ENCODE measurements at places on chromosomes 6 and 20.

- no peak for DNase-seq
Observed at GRCh38 chr6:169972736-169973135, 221.3 kb downstream of the ERMARD start.

DNA sequence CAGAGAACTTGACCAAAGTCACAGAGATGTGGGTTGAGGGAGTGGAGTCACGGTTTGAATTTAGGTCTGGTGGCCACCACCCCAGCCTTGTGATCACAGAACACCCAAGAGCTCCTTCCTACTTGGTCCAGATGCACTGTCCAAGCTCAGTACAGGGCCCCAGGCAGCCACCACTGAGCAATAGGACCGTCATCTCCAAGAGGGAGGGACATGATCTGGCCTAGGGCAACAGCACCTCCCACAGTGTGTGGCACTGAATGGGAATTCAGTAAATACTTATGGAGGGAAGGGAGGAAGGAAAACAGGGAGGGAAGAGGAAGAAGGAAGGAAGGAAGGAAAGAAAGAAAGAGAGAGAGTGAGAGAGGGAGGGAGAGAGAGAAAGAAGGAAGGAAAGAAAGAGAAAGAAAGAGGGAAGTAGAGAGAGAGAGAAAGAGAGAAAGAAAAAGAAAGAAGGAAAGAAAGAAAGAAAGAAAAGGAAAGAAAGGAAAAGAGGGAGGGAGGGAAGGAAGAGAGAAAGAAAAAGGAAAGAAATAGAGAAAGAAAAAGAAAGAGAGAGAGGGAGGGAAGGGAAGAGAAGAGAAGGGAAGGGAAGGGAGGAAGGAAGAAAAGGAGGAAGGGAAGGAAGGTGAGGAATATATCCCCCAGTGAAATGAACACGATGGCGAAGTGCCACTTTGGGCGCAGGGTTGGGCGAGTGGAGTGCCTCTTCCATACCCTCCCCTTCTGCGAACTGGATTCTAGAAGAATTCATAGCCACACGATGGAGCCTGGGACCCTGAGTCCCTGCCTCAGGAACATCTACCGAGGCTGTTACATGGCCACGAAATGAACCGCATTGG, 243.7 kb downstream of the TFAP2C start:
- DNase-seq: no peak

GRCh38 chr6:135680964-135681913, 170.3 kb upstream of the PDE7B start:
- no peak for DNase-seq

GRCh38 chr6:48564036-48564820, 453.2 kb upstream of the PTCHD4 start:
- DNase-seq: no peak

DNA sequence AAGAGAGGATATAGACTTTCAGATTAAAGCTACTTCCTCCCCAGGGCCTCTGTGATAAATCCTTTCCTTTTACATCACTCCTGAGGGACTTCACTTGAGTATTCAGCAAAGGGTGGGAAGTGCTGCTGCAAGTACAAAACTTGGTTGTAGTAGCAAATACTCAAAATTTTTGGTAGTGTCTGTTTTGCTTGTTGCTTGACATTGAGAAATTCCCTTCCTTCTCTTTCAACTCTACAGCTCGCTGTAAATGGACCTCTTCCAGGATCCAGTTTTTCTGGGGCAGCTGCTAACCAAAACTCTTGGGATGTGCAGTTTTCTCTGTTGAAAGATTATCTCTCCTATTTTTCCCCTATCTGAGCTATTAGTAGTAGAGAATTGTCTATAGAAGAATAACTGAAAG, 472.0 kb downstream of the CD109 start:
- no peak for DNase-seq

DNA sequence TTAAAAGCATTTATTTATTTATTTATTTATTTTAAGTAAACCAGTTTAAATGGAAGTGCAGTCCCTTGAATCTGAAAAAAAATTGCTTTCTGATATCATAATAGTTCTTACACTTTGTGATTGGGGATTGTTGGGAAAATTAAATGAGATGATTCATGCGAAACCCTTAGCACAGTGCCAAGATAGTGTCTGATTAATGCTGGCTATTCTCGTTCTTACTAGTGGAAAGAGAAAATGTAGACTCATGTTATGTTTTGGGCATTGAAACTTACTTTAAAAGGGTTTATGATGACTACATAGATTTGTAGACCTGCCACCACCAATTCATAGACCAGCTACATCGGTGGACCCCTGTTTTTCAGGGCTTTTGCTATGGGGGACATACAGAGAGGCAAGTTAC, 229.2 kb upstream of the ZFP64 start:
- no peak for DNase-seq

DNA sequence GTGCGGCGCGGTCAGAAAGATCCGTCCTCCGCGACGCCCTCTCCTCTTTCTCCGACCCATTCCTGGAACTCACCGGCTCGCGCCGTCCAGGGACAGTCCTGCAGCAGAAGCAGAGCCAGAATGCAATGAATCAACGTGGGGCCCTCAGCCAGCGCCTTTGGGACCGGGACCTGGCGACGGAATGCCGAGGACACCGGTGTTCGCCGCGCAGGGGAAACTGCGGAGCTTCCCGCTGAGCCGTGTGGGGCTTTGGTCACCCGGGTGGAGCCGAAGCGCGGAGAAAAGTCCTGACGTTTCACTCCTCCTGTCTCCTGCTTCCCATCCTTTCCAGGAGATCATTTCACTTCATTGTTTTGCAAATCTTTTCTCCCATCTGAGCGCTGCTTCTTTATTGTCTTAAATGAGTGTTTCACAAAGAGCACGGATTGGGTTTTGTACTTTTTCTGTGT, 26.5 kb downstream of the ULBP1 start:
- no peak for DNase-seq

- no peak for DNase-seq
Observed at GRCh38 chr6:155448668-155449449, 6.8 kb downstream of the NOX3 start.

DNA sequence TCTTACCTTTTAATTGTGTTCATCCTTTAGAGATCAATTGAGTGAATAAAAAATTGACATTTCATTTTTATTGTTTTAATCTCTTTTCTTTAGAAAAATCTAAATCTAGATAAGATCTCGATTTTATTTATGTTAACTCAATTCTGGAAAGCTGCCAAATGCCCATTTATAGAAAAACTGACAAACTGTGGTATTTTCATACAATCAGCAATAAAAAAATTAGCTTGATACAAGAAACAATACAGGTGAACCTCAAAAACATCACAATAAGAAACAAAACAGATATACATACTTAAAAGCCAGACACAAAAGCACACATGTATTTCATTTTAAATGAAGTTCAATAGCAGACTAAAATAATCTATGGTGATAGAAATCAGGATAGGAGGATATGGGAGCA, 30.0 kb upstream of the ARHGAP18 start:
- no peak for DNase-seq

GRCh38 chr6:111812060-111813038, 60.9 kb downstream of the FYN start:
- DNase-seq: no peak

DNA sequence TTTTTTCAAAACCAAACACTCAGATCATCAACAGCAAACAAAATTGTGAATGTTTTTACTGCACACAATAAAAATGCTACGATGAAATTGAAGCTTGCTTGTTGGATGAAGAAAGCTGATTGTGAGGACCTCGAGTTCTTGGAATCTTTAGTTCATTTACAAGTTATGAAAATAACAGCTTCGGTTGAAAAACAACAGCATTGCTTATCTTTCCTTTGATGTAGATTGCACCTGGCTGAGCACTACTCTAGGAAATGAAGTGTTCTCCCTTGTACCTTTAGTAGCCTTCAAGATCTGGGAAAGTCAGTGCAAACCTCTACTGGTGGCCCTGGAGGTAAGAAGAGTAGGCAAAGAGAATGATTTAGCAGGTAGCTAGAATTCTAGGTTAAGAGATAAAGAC, 2.2 kb upstream of the HMGN3 start:
- no peak for DNase-seq

- DNase-seq: no peak
Observed at GRCh38 chr6:44630125-44631028, 242.9 kb downstream of the CDC5L start.

DNA sequence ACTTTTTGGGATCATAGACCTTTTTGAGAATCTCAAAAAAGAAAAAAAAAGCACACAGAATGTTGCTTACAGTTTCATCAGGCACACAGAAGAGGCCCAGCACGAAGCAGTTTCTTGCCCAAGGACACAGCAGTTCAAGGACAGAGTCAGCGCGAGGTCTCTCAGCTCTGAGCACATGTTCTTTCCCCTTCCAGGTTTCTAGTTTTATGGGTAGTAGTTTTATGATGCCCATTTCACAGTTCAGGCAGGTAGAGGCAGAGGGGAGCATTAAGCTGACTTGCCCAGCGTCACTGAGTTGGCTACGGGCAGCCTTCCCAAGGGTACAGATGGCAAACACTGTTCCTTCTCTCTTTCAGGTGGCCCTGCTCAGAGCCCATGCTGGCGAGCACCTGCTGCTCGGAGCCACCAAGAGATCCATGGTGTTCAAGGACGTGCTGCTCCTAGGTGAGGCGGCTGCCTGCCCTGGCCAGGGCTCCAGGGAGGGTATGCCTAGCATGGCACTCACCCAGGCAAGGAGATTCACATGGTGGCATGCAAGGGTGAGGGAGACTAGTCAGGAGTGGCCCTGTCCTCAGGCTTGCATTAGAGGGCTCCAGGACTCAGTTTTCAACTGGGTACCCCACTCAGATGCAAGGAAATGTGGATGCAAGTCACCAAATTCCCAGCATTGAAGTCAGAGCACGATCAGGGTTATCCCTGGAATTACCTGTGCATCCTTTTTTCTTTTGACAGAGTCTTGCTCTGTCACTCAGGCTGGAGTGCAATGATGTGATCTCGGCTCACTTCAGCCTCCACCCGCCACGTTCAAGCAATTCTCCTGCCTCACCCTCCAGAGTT, 57.4 kb upstream of the TTPAL start:
- DNase-seq: no peak

- no peak for DNase-seq
Observed at GRCh38 chr6:105646391-105646867, 243.5 kb upstream of the PREP start.

DNA sequence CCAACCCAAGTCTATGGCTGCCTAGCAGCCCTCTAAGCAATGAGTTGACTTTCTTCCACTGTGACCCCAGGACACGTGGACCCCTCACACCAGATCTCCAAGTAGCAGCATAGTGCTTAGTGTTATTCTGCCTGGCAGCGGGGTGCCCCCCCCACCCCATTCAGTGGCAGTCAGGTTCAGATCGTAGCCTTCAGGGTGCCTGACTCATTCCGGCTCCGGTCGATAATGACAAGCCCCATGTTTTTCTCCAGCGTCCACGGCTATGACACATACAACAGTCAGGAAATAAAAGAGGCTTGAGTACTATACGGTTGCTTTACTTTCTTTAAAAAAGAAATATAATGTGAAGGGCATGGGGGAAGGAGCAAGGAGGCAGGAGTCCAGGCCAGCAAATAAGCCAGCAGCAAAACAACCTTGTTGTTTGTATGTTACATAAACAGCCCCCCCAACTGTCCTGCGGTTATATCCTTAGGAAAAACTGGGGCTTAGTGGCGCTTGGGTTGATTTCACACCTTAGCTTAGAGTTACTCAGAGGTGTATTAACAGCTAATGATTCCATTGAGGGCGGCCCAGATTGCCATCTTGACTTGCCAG, 23.1 kb downstream of the GNAS start:
- no peak for DNase-seq

DNA sequence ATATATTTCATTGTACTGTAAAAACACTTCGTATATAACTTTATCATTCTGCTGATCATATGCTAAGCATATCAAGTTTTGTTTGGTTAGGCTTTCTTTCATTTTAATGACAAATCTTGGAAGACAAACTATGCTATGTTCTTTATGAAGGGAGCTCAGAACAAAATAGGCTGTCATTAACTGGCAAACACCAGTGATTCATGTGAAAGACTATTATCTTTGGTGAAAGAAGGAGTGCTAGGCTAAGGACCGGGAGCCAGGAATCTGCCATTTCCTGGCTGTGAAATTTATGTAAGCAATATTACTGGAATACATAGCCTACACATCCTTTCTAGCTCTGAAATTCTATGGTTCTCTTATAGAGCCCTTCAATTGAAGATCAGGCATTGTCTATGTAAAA, 136.2 kb upstream of the CCN2 start:
- DNase-seq: no peak

GRCh38 chr6:7902221-7902620, 8.4 kb downstream of the TXNDC5 start:
- DNase-seq: no peak

DNA sequence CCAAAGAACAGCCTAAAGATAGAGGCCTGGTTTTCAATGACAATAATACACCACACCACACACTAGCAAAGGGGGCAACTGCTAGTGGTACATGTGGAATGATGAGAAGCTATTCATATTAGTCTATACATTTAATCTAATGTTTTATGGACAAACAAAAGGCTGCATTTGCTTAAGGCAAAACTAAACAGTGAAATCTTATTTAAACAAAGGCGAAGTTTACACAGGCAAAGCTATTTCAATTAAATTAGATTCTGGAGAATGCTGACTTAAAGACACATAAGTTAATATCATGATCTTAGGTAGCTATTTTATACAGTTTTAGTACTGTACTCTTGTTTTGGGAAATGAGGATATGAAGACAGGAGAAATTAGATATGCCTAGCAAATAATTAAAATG, 53.9 kb upstream of the SIM1 start:
- DNase-seq: no peak

- DNase-seq: no peak
Observed at GRCh38 chr20:37976887-37977286, 56.4 kb downstream of the TTI1 start.

DNA sequence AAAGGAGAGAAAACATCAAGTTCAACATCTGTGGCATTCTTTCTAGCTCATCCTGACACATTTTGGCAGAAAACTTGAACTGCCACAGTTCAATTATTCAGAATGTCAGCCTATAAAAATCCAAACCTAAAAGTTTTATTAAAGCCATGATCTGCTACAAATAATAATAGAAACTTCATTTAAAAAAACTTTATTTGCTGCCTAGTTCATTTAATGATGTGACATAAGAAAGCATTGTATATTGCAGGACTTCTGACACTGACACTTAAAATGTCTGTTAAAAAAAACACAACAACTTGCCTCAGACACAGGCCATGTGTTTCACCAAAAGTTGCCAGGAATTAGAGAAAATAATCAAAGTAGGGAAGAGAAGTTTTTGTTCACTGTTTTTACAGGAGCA, 88.3 kb upstream of the HTR1E start:
- no peak for DNase-seq

GRCh38 chr6:109381747-109382575, at the start of gene CD164:
Gene CD164, minus strand, starts transcription at chr6:109382467. Its CDS starts 89 bp downstream, at chr6:109382378.
- DNase-seq: peak; percentile 90

DNA sequence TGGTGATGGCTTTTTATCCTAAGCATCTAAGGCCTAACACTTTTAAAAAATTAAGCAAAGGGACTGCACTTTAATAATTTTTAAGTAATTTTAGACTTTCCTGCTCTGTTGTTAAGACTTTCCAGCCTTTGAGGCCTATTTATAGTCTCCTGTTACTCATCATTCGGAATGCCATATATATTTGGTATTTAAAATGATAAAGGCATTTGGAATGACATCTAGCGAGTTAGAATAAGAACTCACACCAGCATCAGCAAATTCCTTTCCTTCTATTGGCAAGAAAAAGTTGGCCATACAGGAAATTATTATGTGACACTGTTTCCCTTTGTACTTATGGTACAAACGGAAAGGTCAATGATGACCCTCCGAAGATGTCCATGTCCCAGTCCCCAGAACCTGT, 88.1 kb upstream of the STMND1 start:
- DNase-seq: peak; percentile 35

GRCh38 chr20:42401613-42402012, 783.4 kb upstream of the CHD6 start:
- no peak for DNase-seq

GRCh38 chr6:113539202-113539601, 317.9 kb upstream of the MARCKS start:
- DNase-seq: no peak

GRCh38 chr20:61516346-61517208, 264.5 kb downstream of the CDH4 start:
- DNase-seq: no peak
